ENCODE measurements at places on chromosomes 2 and 18.

DNA sequence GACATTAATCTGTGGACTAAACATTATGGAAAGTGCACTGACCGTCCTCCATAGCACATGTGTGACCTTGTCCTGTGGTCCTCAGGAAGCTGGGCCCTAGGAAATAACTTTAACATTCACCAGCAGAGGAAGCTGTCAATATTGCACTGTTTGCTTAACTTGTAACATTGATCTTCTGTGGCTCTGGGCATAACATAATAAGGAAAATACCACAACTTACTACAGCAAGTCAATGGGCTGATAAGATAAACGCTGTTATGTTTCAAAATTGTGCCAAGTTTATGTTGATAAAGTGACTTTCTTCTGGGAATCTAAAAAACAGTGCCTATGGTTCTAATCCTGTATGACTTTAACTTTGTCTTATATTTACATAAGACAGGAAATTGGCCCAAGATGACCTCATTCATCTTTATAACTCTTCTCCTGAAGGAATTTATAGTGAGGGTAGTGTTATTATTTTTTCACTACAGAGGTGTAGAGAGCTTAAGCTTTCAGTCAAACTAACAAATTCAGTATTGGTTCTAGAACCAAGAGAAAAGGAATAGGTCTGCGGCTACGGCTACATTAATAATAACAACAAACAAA is 113.7 kb upstream of the MAP4K3 start:
- no peak for DNase-seq

GRCh38 chr2:159131914-159132281 is 154.6 kb downstream of the WDSUB1 start:
- peak; percentile 66 for DNase-seq

- no peak for DNase-seq
Measured at GRCh38 chr18:58823412-58823811, 41.3 kb upstream of the ZNF532 start.

DNA sequence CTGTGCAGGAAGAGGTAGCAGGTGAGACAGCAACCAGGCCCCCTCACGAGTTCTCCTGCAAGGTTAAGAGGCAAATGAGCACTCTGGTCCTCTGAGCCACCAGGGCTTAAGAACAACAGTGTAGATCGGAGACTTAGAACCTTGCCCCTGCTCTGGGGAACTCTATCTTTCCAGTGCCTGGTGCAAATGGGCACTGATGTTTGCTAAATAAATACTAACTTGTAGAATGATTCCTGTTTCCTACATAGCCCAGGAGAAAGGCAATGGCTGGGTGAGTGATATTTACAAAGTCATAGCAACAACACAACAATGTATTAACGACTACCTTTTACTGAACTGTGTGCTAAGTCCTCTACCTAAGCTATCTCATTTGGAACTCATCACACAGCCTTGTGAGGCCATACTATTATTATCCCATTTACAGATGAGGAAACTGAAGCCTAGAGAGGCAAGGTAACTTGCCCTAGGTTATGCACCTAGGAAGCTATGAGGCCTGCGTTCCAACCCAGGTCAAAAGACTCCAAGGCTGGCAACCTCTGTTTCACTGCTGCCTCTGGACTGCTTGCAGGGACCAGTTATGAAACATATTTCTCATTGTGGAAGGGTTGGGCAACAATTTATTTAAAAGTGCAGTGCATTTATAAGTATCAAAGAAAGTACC is 4.3 kb downstream of the ATP8B1 start:
- no peak for DNase-seq

- DNase-seq = no peak
Measured at GRCh38 chr18:77103187-77103850, 29.3 kb downstream of the MBP start.

DNA sequence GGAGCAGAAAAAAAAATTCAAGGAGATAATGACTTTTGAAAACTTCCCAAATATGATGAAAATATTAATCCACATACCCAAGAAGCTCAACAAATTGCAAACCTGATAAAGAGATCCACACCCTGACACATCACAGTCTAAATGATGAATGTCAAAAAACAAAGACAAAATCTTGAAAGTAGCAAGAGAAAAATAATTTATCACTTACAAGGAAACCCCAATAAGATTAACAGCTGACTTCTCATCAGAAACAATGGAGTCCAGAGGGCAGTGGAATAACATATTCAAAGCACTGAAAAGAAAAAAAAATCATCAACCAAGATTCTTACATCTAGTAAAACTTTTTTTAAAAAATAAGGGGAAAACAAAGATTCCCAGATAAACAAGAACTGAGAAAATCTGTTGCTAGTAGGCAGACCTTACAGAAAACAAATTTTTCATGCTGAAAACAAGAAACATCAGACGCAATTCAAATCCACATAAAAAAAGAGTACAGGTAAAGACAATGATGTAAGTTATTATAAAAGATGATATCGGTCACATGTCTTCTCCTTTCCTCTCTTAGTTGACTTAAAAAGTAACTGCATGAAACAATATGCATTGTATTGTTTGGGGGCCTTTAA is 21.3 kb downstream of the SLC66A2 start:
- DNase-seq = no peak

DNA sequence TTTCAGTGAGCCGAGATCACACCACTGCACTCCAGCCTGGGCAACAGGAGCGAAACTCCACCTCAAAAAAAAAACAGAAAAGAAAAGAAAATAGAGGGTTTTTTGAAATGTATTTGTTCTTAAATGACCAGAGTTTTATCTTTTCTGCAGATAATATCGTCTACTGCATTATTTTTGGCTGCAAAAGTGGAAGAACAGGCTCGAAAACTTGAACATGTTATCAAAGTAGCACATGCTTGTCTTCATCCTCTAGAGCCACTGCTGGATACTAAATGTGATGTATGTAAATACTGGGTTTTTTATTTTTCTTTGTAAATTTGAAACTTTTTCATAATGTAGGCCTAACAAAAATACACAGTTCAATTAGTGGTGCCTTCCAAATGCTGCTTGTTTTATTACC is 18.1 kb downstream of the CCNT2 start:
- DNase-seq = no peak

DNA sequence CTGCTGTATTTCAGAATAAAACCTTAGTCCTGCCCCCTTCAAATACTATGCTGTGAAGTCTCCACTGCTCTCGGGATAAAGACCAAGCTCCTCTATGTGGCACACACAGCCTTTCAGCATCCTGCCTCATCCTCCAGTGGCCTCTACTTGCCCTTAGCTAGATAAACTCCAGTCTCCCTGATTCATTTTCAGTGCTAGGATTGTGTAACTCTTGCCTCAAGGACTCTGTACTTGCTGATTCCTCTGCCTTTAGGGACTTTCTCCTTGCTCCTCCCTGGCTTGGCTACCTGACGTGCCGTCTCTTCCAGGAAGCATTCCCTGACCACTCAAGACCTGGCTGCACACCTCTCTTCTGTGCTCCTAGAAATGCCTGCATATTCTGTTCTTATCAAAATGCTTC is 416.7 kb downstream of the MTX2 start:
- no peak for DNase-seq

GRCh38 chr2:159096901-159097300 is 128.5 kb downstream of the TANC1 start:
- DNase-seq = no peak

- no peak for DNase-seq
Measured at GRCh38 chr18:63869374-63869773, 18.1 kb upstream of the SERPINB2 start.

GRCh38 chr2:163644238-163644637 is 91.6 kb downstream of the FIGN start:
- no peak for DNase-seq
